ENCODE measurements at places on chromosomes 4 and X.

- no peaks in the 10 kb centered on the region for H3K27me3 ChIP-seq
- no peak overlapping the region for H3K4me3 ChIP-seq
- no peaks in the 10 kb centered on the region for H3K4me1 ChIP-seq
- H3K36me3 ChIP-seq = no peaks in the 10 kb centered on the region
- no peak overlapping the region for H3K27ac ChIP-seq
These were observed 15.0 kb upstream of the STARD8 start for GRCh38 chrX:68632491-68632890.

DNA sequence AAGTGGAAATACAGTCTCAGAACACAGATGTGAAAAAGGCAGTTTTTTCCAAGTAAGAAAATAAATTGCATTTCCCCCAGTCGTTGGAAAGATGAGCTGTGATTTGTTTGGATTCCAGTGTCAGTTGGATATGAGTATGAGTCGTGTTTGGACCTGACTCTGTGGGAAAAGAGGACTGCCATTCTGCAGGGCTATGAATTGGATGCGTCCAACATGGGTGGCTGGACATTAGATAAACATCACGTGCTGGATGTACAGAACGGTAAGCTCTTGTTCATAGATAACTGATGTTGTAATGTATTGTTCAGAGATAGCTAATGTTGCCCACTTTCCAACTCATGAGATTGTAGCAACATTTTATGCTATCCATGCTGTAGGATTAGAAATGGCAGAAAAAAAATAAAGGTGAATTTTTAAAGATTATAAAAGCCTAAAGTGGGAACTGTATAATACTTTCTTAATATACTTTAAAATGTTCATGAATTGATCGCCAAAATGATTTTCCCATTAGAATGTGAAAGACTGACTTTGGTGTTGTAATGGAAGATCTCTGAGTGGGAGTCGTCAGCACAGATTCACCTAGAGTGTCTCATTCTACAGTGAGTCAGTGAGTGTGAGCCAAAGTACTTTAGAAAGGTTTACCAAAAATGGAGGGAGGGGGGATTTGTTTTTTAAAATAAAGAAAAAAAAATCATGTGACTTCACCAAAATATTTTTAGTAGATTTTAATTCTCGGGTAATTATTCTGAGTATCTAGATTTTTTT is 178.7 kb downstream of the DCTD start:
- no peaks in the 10 kb centered on the region for H3K36me3 ChIP-seq
- no peaks in the 10 kb centered on the region for H3K27me3 ChIP-seq
- H3K27ac ChIP-seq = no peak overlapping the region
- DNase-seq = no peak
- H3K4me1 ChIP-seq = no peaks in the 10 kb centered on the region
- no peak overlapping the region for H3K4me3 ChIP-seq

DNA sequence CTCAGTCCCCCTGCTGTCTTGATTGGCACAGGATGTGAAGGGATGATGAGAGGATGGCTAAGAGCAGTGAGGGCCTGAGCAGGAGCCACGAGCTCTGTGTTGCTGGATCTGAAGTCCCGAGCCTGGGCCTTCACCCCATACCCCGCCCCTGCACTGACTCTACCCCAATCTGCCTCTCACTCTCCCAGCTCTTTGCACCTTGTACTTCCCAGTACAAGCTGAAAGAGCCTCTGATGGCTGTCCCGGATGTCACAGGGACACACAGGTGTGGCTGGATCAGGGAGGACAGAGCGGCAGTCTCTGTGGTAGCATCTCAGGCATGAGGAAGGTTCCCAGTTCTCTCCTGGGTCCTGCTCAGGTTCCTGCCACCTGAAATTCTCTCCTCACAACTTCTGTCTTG is 103.6 kb downstream of the CHIC2 start:
- DNase-seq = no peak
- no peak overlapping the region for H3K27ac ChIP-seq
- H3K4me1 ChIP-seq = no peaks in the 10 kb centered on the region
- H3K27me3 ChIP-seq = peaks cover 2% of the 10 kb centered on the region
- no peaks in the 10 kb centered on the region for H3K36me3 ChIP-seq

DNA sequence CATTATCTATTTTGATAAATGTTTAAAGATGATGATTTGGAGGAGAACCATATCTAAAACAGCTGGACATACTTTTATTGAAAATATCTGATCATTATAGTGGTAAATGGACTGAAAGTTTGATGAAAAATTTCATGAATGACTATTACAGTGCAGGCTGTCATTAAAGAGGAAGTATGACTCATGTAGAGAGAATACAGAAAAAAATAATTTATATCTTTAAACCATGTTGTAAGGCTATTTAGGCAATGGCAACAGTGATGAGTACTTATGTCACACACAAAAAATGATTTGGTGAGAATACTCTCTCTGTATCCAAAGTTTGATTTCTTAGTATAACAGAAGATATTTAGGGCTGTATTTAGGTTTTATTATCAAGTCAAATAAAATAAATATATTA is 3.9 kb upstream of the GLRB start:
- no peaks in the 10 kb centered on the region for H3K4me1 ChIP-seq
- no peaks in the 10 kb centered on the region for H3K36me3 ChIP-seq
- no peaks in the 10 kb centered on the region for H3K27me3 ChIP-seq
- no peak for DNase-seq
- H3K4me3 ChIP-seq = no peak overlapping the region

DNA sequence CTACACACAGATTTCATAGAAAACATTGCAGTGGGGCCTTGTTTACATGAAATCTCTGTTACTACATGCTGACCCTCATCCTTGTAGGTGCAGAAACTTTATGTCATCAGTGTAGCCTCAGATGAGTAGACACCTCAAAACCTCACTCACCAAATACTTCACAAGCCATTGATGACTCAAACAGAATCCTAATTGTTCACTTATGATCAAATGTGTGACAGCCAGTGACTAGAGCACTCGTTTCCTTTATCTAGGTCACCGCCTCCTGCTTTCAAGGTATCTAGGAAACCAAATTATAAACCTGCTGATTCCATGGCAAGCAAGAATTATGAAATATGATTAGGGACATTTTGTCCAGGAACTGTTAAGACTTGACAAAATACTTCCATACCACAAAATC is 255.8 kb upstream of the GPRIN3 start:
- H3K4me3 ChIP-seq = no peak overlapping the region
- no peaks in the 10 kb centered on the region for H3K36me3 ChIP-seq
- no peaks in the 10 kb centered on the region for H3K4me1 ChIP-seq
- no peaks in the 10 kb centered on the region for H3K27me3 ChIP-seq
- no peak for DNase-seq

GRCh38 chr4:131430302-131430701 is 1718.8 kb upstream of the PCDH10 start:
- no peak for DNase-seq
- no peak overlapping the region for H3K4me3 ChIP-seq
- no peaks in the 10 kb centered on the region for H3K4me1 ChIP-seq
- no peak overlapping the region for H3K27ac ChIP-seq

GRCh38 chr4:113457121-113457520 is 304.4 kb downstream of the CAMK2D start:
- DNase-seq = no peak
- H3K4me1 ChIP-seq = no peaks in the 10 kb centered on the region
- H3K4me3 ChIP-seq = no peak overlapping the region
- no peaks in the 10 kb centered on the region for H3K27me3 ChIP-seq
- no peak overlapping the region for H3K27ac ChIP-seq

DNA sequence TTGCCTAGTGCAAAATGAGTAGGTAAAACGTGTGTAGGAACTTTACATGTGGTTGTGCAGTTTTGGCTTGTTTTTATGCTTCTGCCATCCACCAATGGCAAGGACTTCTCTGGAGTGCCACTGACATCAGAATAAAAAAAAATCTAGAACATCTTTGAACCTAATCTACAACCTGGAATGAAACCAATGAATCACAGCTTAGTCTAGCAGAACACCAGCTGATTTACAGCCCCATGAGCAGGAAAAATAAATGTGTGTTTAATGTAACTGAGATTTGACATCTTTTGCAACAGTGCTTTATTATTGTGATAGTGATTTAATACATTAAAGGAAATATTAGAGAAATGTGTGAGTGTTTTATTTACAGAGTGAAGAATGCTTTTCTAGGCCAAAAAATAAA is 995.1 kb downstream of the PCDH7 start:
- H3K27me3 ChIP-seq = no peaks in the 10 kb centered on the region
- no peaks in the 10 kb centered on the region for H3K36me3 ChIP-seq
- H3K4me3 ChIP-seq = no peak overlapping the region
- H3K4me1 ChIP-seq = no peaks in the 10 kb centered on the region
- no peak overlapping the region for H3K27ac ChIP-seq

DNA sequence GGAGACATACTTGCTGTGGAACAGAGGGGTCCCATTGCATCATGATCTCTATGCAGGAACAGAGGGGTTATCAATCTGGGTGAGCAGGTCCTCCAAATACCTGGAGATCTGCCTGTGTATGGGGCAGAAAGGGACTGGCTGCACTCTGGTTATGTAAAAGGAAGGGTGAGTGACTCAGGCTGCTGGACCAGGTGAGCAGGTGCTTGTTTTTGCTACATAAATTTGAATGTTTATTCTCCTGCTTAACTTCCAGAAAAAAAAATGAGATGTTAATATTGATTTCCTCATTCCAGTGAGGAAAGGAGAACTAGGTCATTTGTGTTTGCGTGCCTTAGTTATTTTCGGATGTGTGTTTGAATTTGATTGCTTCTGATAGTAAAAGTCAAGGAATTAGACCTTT is 225.8 kb upstream of the TRAM1L1 start:
- no peak for DNase-seq
- no peaks in the 10 kb centered on the region for H3K27me3 ChIP-seq
- H3K36me3 ChIP-seq = no peaks in the 10 kb centered on the region
- H3K4me3 ChIP-seq = no peak overlapping the region
- no peaks in the 10 kb centered on the region for H3K4me1 ChIP-seq

DNA sequence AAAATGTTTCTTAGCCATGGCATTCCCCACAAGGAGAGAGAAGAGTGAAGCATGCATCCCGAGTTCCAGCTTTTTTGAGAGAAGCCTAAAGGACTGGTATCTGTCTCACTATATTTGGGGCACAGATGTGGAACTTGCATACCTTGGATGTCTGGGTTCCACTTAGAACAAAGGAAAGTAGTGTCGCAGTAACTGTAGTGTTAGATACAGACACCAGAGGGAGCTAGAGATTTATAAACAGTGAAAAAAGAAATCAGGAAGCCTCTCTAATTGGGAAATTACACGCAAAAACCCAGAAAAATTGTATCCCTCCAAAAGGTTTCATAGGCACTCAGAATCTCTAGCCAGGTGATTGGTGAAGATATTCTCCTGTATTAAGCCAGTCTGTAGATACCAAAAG is 34.4 kb downstream of the AGTR2 start:
- H3K27ac ChIP-seq = no peak overlapping the region
- H3K36me3 ChIP-seq = no peaks in the 10 kb centered on the region
- no peak for DNase-seq
- no peaks in the 10 kb centered on the region for H3K27me3 ChIP-seq
- H3K4me1 ChIP-seq = no peaks in the 10 kb centered on the region

GRCh38 chr4:16858275-16858752 is 40.1 kb downstream of the LDB2 start:
- no peak overlapping the region for H3K27ac ChIP-seq
- no peaks in the 10 kb centered on the region for H3K36me3 ChIP-seq
- H3K4me3 ChIP-seq = no peak overlapping the region
- no peaks in the 10 kb centered on the region for H3K27me3 ChIP-seq
- no peaks in the 10 kb centered on the region for H3K4me1 ChIP-seq

GRCh38 chr4:13302876-13303275 is 181.3 kb downstream of the RAB28 start:
- H3K4me3 ChIP-seq = no peak overlapping the region
- H3K36me3 ChIP-seq = no peaks in the 10 kb centered on the region
- H3K4me1 ChIP-seq = no peaks in the 10 kb centered on the region
- H3K27ac ChIP-seq = no peak overlapping the region

DNA sequence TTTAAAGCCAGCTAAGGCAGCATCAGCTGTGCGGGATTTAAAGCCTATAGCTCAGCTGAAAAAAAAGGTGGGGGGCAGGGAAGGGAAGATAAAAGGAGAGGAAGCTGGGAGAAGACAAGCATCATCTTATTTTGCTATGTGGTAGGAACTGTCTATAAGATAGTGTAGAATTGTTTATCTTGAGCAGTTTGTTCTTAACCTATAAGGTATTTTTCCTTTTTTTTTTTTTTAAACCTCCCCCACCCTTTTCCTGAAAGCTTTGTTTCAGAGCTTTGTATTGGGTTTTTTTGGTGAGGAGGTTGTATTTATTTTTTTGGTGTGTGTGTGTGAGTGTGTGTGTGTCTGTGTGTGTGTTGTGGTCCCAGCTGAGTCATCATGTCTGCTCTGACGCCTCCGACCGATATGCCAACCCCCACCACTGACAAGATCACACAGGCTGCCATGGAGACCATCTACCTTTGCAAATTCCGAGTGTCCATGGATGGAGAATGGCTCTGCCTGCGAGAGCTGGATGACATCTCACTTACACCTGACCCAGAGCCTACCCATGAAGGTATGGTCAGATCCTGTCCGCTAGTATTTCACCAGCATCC is 531 bp downstream of the RUFY3 start:
- peaks cover 17% of the 10 kb centered on the region for H3K4me1 ChIP-seq
- no peaks in the 10 kb centered on the region for H3K27me3 ChIP-seq
- no peak overlapping the region for H3K4me3 ChIP-seq
- H3K36me3 ChIP-seq = no peaks in the 10 kb centered on the region

GRCh38 chr4:17362430-17362829 is 149.5 kb downstream of the QDPR start:
- H3K4me1 ChIP-seq = no peaks in the 10 kb centered on the region
- no peak overlapping the region for H3K27ac ChIP-seq
- H3K4me3 ChIP-seq = no peak overlapping the region
- H3K27me3 ChIP-seq = no peaks in the 10 kb centered on the region
- DNase-seq = no peak

- no peaks in the 10 kb centered on the region for H3K27me3 ChIP-seq
- H3K4me1 ChIP-seq = no peaks in the 10 kb centered on the region
These were observed 163.3 kb upstream of the RBPJ start for GRCh38 chr4:26157541-26157940.

- no peak for DNase-seq
- no peaks in the 10 kb centered on the region for H3K27me3 ChIP-seq
- no peaks in the 10 kb centered on the region for H3K4me1 ChIP-seq
- H3K36me3 ChIP-seq = peaks cover 26% of the 10 kb centered on the region
- H3K4me3 ChIP-seq = no peak overlapping the region
These were observed 83.0 kb downstream of the LRP2BP start for GRCh38 chr4:185312699-185313098.
